GM10248 (cell line): ENCODE measurements at places on chromosomes 1 and 21.

DNA sequence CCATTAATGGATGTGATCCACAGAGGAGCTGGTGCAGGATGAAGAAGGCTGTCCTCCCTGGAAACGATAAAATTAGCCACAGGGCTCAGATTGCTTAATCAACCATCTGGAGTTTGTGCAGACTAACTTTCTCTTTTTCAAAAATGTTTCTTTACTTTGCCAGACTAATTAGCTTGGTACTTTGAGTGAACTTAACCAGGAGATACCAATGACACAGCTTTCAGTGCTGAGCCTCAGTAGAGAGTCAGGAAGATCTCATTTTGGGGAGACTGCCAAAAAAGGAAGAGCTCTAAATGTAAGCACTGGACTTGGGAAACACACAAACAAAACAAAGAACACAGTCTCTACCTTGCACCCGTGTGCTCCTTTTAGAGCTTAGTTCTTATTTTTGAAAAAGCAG lies 248.1 kb upstream of the DEPDC1 start:
- no peak for DNase-seq

DNA sequence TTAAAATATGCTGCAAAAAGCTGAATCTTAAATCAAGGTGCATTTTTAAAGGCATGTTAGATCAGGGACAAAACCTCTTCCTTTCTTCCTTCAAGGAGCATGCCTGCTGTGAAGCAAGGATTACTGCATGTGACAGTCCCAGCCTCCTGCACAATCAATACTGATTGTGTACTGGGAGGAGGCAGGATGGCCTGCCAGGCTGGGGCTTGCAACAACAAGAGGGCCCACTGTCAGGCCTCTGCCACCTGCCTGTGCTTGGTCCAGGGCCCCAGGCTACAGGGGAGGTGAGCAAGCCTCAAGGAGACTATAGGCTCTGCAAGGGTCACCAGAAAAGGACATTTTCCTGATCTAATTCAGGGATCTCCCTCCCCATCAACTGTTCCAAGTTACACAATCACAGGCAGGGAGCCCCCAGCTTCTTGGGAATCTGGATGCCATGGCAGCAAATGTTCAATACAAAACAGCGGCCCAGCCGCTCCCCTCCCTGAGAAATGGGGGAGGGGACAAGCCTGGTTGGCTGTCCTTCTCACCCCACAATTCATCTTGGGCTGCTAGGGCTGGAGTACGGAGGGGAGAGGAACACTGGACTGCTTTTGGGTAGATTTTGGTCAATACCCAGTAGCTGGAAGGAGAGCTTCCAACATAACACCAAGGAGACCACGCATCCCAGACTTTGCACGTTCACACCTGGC lies 76.7 kb downstream of the SSBP3 start:
- no peak for DNase-seq

DNA sequence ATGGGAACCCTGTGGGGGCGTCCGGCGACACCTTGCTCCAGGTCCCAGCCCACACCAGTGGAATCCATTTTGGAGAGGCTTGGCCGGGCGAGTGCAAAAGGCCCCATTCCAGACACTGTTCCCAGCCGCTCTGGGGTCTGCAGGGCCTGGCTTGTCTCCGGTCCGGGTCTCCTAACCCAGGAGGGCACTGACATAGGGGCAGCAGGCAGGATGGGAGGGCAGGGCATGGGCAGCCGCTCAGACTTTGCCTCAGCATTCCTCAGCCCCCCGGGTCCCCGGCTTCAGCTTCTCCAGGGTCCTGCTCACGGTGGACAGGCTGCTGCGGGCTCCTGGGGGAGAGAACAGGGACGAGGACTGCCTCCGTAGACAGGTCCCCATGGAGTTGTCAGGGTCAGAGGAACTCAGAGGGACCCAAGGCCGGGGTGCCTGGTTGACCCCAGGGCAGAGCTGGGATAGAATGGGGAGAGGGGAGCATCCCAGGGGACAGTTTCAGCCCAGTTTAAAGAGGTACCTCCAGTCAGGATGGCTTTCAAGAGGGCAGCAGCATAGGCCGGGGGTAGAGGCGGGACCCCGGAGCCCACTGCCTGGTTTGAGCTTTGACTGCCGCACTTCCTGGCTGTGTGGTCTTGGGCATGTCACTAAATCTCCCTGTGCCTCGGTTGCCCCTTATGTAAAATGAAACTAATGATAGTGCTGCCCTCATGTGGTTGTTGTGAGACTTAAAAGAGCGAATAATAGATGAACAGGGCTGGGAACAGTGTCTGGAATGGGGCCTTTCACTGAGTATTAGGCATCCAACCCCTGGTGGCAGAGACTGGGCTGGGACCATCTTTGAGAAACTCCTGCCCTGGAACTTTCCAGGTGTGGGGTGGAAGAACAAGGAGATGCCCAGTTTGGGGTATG lies 3.7 kb downstream of the KNCN start:
- peak; percentile 56 for DNase-seq

GRCh38 chr1:32393832-32394140 lies 455 bp downstream of the BSDC1 start:
- DNase-seq = no peak

GRCh38 chr1:100344774-100345173 lies 7.5 kb upstream of the CDC14A start:
- DNase-seq = no peak

GRCh38 chr1:162899422-162900146 lies 38.6 kb upstream of the CCDC190 start:
- DNase-seq = no peak

GRCh38 chr1:25622531-25622930 lies 5.9 kb downstream of the MAN1C1 start:
- DNase-seq = no peak

GRCh38 chr1:24732186-24732885 lies 12.9 kb upstream of the CLIC4 start:
- no peak for DNase-seq

DNA sequence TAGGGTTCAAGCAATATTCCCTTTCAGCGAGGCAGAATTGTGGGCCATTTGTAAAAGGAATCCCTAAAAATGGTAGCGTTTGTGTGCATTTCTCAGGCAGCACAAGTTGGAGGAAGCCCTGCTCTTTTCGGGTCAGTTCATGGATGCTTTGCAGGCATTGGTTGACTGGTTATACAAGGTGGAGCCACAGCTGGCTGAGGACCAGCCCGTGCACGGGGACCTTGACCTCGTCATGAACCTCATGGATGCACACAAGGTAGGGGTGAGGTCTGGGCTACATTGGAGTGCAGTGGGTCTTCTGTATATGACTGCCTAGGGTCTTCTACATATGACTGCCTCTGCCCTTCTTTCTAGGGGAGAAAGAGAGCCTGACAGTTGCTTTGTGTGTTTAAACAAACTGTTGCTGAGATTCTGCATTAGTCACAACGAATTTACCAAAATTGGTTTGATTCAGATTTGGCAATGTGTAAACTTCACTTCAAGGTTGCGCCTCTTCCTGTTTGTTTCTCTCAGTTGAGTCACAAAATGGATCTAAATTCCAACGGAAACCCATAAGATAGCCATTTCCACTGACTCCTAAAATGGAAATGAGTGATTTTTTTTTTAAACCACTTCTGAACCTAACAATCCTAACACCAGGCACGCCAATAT lies 40.4 kb upstream of the BMP8A start:
- DNase-seq = no peak

DNA sequence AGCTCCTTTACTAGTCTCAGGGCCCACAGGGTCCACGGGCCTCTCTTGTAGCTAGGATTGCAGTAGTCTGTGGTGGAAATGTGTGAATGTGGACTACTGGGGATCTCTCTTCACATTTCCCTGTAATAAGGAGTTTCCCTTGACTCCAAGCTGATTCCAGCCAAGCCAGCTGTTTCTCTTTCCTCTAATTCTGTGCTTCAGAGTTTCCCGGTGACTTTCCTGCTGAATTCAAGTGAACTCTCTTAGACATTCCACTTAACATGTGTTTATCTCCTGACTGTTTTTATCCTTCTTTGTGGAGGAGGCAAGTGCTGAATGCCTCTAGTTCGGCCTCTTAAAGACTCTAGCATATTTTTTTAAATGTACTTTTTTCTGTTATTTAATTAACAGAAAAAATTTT lies 354.0 kb upstream of the RGS18 start:
- DNase-seq = no peak
